ENCODE measurements at places on chromosomes 2 and 18.

DNA sequence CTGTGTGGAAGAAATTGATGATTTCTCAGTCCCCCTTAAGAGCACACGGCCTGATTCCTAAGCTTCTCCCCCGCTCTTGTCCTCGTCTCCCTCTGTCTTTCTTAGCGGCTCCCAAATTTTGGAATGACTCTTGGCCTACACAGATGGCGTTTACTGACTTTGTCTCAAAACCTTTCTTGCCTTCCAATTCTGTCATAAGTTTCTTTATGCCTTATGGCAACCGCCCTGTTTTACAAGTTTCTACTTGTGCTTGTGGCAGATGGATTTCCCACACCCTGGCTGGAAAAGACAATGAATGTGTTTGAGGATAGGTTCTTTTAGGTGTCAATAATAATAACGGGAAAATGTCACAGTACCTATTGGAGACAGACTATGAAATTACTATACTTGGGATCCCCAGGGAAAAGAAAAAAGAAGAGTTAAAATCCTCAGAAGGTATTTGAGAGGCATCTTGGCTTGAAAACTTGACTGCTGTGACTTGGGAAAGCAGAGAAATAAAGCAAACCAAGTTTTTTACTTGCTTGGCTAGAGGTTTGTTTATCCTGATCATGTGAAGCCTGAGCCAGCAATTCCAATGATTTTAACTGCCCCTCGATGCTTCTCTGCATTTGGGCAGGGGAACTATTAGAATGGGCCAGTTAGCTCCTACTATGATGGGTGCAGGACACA lies 276.4 kb downstream of the HRH4 start:
- DNase-seq, result no peak

- DNase-seq, result no peak
Observed at GRCh38 chr18:58502628-58503027, 126.3 kb downstream of the ALPK2 start.

GRCh38 chr2:97011977-97012569 lies 25.7 kb upstream of the FAM178B start:
- DNase-seq, result no peak

DNA sequence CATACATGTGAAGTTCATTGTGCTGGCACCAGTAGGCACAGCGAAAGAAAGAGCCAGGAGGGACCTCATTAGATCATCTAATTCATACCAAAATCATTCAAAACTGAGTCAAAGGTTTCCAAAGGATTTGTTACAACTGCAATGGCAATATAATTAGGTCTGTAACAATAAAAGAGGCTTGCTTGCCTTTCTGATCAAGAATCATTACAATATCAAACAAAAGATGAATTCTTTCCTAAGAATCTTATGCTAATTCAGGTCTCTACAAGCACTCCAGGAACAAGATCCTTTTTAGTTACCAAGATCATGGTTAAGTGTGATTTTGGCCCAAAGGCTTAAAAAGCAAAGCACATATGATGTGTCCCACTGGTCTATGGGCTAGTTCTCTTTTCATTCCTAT lies 41.9 kb upstream of the ITPRID2 start:
- DNase-seq, result no peak

GRCh38 chr2:7420530-7420929 lies 503.3 kb downstream of the RNF144A start:
- DNase-seq, result no peak

GRCh38 chr2:66198873-66199272 lies 236.1 kb upstream of the MEIS1 start:
- DNase-seq, result no peak

DNA sequence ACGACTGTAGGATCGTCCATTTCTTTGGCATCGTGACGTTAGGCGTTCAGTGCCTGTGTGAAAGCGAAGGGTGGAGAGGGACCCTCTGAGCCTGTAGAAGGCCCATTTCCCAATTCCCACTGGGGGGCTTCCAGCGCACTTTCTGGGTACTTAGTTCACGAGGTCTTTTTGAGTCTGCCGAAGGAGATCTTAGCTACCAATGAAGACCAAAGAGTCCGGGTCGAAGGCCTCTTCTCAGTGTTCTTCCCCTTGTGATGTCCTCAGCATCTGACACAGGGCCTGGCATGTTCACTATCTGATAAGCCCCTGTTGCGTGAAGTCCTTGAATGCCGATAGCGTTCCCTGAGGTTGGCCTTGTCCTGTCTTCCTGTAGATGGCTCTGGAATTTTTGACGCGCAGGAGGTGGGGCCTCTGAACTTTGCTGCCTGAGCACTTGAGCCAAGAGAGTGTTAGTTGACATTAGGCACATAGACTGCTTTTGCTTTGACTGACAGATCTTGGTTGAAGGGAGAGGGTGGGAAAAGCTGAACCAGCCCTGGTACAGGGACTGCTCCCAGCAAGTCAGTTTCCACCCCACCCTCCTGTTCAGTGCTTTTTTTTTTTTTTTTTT lies 52.8 kb downstream of the LDLRAD4 start:
- no peak for DNase-seq

DNA sequence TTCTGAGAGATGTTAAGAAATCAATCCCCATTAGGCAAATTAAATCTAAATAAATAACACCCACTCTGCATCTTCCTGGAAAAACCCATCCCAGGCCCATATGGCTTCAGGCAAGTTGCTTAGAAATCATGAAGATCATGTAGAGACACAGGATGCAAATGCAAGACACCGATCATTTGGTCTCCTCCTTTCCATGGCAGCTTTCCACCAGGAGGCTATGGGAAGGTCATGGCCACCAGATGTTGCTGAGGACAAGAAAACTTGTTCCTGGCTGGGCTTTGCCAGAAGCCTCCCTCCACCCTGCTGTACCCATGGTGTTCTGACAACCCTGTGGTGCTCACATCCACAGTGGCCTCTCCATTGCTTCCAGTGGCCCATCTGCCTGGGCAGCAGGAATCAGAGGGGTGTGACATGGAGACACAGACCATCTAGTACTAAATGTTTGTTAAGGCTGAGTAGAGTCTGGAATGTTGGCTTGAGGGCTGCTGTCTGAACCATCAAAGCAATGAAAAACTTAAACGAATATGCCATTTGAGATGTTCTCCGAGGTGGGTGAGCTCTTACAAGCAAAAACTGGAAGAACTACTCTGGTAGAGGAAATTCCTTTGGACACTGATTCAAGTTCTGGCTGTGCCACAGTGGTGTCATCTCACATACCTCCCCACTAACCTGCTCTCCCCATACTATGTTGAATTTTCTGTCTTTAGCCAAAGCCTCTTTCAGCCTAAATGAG lies 293.2 kb downstream of the TNS1 start:
- DNase-seq, result no peak

GRCh38 chr2:34729845-34730244 lies 1130.7 kb upstream of the FAM98A start:
- DNase-seq, result no peak

GRCh38 chr2:146927080-146927711 lies 917.6 kb upstream of the ACVR2A start:
- DNase-seq, result no peak

DNA sequence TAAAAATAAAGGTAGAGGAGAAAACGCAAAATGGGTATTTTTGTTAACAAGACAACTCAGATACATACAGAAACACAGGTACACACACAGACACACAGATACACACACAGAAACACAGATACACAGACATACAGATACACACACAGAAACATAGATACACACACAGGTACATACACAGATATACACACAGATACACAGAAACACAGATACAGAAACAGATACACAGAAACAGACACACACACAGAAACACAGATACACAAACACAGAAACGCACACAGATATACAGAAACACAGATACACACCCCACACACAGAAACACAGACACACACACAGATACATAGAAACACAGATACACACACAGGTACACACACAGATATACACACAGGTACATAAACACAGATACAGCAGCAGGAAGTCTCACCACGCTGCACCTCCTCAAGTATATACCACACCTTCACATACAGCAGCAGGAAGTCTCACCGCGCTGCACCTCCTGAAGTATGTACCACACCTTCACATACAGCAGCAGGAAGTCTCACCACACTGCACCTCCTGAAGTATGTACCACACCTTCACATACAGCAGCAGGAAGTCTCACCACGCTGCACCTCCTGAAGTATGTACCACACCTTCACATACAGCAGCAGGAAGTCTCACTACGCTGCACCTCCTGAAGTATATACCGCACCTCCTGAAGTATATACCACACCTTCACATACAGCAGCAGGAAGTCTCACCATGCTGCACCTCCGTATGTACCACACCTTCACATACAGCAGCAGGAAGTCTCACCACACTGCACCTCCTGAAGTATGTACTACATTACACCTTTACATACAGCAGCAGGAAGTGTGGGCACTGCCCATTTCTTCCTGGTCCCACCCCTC lies 250.5 kb downstream of the HDAC4 start:
- no peak for DNase-seq
